ENCODE measurements at places on chromosomes 7 and 10.

GRCh38 chr10:44070282-44070681, 314.6 kb downstream of the CXCL12 start:
- no peak for DNase-seq

DNA sequence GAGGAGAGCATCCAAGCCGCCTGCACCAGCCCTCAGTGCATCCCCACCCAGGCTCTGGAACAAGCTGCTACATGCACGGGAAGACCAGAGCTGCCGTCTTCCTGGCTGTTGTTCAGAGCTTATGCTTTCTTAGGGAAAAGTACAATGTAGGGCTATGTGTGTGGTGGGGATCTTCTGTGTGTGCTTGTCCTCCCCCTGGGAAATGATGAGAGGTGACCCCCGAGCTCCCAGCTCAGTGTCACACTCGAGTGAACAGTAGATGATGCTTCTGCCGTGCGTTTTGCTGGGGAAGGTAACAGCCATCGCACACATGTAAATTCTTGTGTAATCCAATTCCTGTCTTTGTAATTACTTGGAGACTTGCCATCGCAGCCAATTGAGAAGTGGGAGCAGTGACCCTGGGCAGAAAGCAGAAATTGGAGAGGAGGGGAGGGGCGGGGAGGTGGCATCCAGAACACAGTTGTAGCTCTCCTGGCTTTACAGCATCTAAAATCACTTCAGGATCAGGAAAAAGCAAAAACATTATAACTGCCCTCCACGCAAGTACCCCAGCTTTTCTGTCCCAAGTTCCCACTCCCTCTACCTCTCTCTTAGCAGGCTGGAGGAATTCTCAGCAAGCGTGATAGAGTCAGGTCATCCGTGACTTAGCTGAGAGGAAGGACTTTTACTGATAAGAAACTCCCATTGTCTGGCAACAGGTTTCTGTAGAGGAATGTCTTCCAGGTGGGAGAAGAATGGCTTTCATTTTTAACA, 149.6 kb downstream of the TCF7L2 start:
- DNase-seq = no peak

DNA sequence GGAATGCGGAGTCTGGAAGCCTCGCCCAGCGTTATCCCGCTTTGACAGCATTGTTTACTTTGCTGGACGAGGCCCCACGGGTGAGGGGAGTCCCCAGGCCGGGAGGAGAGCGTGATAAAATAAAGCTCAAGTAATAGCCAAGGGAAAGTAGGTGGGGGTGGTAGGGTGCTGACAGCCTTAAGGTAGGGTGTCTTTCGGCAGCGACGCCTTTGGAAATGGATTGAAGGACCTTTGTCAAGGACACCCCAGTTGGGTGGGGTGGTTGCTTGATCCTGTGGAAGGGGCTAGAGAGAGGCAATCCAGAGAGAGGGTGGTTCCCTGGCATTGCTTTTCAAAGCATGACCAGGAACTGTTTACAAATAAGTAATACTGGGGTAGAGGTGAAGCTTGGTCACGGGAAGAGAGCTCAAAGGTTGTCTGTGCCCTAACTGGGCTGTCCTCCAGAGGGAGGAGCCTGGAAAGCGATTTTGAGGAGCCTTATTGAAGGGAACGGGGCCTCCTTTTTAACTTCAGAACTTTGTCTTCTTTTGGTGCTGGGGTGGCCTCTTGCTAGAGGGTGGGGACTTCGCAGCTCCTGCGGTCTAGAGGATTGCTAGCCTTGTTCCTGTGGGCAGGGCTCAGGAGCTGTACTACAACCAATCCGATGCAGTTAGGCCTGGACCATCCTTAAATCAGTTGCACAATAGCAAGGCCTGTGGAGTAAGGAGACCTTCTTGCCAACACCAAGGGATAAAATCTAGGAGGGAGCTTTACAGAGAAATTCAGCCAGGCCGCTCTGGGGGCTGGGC, 1.3 kb downstream of the EIF4EBP2 start:
- no peak for DNase-seq

DNA sequence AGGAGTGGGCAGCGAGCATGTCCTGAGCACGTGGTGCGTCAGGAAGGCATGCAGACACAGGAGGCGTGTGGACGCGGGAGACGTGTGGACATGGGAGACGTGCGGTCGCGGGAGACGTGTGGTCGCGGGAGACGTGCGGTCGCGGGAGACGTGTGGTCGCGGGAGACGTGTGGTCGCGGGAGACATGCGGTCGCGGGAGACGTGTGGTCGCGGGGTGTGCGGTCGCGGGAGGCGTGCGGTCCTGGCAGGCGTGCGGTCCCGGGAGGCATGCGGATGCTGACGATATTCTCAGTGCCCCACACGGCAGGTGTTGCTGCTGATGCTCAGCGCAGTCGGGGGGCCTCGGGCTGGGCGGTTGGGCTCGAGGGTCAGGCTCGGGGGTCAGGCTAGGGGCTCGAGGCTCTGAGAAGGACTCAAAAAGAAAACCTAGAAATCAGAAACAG, 94.2 kb downstream of the NKX6-2 start:
- no peak for DNase-seq

GRCh38 chr10:31855033-31855432, 73.6 kb downstream of the ARHGAP12 start:
- no peak for DNase-seq

DNA sequence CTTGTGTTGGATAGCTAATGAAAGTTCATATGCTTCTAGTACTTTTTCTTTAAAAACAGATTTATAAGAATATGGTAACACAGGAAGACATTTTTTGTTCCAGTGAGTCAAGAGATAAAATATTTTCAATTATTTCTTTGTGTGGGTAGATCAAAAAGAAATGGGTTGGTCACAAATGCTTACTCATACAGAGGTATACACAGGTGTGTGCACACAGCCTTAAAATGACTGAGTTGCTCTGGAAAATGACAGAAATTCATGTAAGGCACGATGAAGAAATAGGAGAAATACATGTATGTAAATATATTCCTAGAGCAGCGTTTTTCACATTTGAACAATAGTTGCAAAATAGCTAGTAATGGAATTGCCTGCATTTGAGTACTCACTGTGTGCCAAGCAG, 66.0 kb downstream of the ST7 start:
- no peak for DNase-seq

DNA sequence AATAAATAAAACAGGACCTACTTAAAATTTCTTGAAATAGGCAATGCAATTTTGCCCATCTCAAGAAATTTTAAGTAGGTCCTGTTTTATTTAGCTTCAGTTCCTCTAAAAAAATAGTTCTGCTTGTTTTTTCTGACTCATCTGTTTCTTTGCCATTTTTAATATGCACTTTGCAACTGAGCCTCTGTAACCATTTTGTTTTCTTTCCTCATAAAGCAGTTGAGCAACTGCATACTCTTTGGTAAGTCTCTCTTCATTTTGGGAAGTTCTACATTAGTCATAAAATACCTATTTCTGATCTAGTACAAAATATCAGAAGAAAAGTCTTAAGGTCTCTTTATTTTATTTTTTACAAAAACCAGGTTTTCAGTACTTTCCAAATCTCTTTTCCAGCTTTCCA, 18.0 kb downstream of the TAS2R40 start:
- DNase-seq = no peak

DNA sequence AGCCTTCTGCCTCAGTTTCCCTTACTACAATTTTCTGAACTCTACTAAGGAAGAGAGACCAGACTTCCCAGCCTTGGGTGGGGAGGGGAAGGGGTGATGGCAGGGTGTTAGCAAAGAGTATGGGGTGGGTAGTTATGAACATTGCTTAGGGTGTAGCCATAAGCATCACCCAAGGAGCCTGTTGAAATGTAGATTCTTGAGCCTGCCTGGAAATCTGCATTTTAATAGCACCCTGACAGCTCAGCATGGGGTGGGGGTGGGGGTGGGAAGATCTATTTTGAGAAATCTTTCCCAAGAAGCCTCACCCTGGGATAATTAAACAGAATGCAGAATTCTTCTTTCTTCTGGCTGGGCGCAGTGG, 164.8 kb downstream of the NRF1 start:
- DNase-seq = no peak

GRCh38 chr10:126171555-126171954, 216.7 kb downstream of the ADAM12 start:
- DNase-seq = no peak

GRCh38 chr7:63096141-63096540, 902.5 kb upstream of the ZNF722 start:
- no peak for DNase-seq

- no peak for DNase-seq
Measured at GRCh38 chr10:23194966-23195845, 3.1 kb downstream of the PTF1A start.

DNA sequence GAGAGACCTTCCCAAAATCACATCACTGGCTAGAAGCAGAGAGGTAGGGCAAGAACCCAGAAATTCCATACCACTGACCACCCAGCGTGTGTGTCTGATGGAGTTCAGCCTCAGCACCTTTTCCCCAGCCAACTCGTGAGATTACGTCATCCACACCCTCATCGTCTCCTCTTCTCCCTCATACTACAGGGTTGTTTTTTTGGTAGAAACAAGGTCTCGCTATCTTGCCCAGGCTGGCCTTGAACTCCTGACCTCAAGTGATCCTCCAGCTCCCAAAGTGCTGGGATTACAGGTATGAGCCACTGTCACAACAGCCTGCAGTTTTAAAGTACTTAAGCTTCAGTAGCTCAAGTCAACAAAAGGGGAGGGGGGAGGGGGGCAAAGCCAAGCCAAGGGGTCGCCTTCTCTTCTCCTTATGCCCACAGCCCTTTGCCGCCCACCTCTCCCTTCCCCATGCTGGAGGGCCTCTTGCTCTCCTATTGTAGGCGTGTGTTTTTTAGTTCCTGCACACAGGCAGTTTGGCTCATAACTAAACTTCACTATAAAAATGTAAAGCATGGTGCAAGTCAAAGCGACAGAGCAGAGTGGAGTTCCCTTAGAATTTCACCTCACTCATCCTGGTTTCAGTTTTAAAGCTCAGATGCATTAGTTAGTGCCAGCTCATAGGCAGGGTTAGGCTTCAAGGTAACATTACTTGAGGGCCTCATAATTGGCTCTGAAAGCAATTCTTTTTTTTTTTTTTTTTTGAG, 5.2 kb upstream of the PRDX3 start:
- DNase-seq = no peak

DNA sequence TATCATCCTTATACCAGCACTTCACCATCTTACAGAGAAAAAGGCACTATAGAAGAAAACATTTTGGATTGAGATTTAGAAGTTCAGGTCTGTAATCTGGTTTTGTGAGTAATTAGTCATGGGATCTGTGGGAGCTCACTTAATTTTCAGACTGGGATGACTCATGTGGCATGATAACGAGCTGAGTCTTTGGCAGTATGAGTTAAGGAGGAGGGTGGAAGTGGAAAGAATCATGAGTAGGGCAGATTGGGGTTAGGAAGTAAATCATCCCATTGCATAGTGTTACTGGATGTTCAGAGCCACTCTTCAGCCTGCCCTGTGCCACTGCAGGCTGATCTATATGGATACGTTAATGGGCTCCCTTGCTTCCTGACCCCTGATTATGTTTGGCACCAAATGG, 64.9 kb downstream of the ZNF92 start:
- DNase-seq = no peak

GRCh38 chr7:128135515-128136214, 104.4 kb upstream of the LRRC4 start:
- peak; percentile 19 for DNase-seq

DNA sequence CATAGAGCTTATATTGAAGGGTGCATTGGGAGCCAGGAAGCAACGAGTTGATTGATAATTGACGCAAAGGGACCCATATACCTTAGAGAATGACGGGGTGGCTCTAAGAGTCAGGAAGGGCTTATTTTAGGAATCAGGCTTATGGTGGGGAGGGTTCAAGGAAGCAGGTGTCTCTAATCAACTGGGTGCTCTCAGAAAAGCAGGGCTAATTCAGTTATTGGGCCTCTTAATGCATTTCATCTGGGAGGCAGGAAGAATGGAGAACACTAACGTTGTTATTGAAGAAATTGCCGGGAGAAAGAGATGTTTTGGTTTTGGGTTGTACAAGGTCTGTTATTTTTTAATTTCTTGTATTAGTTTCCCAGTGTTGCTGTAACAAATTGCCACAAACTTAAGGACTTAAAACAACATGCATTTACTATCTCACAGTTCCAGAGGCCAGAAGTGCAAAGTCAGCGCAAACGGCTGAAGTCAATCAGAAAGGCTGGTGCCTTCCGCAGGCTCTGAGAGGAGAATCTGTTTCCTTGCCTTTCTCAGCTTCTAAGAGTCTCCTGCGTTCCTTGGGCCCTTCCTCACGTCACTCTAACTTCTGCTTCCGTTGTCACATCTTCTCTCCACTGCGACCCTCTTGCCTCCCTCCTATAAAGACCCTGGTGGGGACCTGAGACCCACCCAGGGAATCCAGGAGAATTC, 328.4 kb upstream of the C7orf33 start:
- DNase-seq = no peak

DNA sequence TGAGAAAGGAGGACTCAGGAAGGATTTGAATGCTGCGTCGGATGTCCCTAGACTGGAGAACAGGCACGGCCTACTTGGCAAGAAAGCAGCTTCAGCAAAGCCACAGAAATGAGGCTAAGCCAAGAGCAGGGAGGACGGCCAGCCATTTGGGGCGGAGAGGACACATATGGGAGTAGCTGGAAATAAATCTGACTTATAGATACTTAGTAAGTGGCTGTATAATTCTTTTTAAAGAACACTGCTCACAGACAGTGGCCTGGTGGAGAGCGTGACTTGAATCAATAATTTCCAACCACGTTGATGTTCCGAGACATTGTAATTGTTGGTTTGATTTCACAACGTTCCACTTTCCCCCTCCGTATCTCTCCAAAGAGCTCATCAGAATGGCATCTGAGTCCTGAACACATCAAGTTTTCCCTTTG, 67.7 kb upstream of the JCAD start:
- DNase-seq = no peak

- no peak for DNase-seq
Measured at GRCh38 chr7:66206119-66206933, 1.2 kb downstream of the TPST1 start.
